ENCODE measurements at places on chromosomes 12 and 14. TPM values are rescaled to one million over a fixed set of nuclear protein-coding genes. Genes with fewer than 3 reads are reported as not detected.
A peak's percentile ranks its signal among the peaks of the same experiment; 100 is the strongest.

GRCh38 chr14:74934041-74934440 is 11.0 kb upstream of the RPS6KL1 start:
- DNase-seq: peak; percentile 56

- DNase-seq: no peak
These were observed 180.1 kb downstream of the C12orf50 start for GRCh38 chr12:87849074-87849473.

DNA sequence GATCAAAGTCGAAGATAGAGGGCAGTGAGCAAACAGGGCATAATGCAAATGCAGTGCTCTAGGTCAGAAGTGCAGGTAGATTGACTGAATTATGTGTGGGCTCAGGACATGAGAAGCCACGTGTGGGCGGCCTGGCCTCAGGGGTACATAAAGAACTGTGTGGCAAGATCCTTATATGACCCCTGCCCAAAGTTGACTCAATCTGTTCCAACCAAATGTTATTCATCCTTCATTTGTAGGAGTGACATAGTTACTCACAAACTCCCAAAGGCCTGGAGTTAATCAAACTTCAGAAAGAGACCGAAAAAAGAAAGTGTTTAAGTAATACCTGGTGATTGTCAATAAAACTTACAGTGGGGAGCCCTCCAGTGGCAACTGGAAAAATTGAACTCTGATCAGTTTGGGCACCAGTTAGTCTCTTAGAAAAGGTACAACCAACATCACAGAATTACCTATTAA is 150.4 kb upstream of the FAR2 start:
- peak; percentile 45 for DNase-seq

GRCh38 chr12:106682594-106683234 is 91.8 kb upstream of the RIC8B start:
- DNase-seq: peak; percentile 56

GRCh38 chr12:71704920-71705319 is 19.0 kb downstream of the TMEM19 start:
- no peak for DNase-seq

DNA sequence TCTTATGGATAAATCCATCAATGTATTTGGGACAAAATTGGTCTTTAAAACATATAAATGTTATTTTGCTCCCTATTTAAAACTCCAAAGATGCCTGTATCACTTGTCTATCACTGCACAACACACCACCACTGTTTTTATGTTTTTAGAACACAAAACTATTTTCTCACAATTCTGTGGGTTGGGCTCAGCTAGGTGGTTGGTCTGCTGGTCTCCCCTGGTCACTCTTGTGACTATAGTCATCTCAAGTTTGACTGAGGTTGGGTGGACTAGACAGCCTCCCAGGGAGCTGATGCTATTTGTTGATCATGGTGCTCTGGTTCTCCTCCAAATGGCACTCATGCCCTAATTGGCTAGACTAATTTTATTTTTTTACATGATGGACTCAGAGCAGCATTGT is 39.5 kb upstream of the NR1H4 start:
- no peak for DNase-seq

DNA sequence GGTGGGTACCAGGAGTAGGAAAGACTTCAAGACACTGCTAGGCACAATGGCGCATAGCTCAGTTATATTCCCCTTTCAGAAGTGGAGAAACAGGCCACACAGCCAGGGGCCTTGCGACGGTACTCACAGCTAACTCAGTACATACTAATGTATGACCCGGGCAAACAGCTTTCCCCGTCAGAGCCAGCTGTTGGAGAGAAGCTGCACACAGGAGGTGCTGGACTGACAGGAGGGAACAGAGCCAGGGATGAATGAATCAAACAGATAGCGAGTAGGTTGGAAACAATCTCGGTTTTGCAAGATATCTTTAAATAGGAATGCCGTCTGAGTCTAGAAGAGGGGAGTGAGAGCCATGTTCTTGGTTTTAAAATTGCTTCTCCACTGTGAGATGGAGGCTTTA is 45.5 kb downstream of the PRIMA1 start:
- DNase-seq: no peak

- no peak for DNase-seq
These were observed 255.3 kb upstream of the GARIN6 start for GRCh38 chr12:99392091-99392850.

- no peak for DNase-seq
These were observed 28.4 kb downstream of the DIP2B start for GRCh38 chr12:50533203-50533584.

GRCh38 chr12:86230516-86231146 is 25.6 kb downstream of the MGAT4C start:
- DNase-seq: peak; percentile 38

- no peak for DNase-seq
These were observed 871 bp upstream of the KRT83 start for GRCh38 chr12:52322069-52322468.

- DNase-seq: no peak
These were observed 113.9 kb downstream of the GCH1 start for GRCh38 chr14:54788701-54789100.

DNA sequence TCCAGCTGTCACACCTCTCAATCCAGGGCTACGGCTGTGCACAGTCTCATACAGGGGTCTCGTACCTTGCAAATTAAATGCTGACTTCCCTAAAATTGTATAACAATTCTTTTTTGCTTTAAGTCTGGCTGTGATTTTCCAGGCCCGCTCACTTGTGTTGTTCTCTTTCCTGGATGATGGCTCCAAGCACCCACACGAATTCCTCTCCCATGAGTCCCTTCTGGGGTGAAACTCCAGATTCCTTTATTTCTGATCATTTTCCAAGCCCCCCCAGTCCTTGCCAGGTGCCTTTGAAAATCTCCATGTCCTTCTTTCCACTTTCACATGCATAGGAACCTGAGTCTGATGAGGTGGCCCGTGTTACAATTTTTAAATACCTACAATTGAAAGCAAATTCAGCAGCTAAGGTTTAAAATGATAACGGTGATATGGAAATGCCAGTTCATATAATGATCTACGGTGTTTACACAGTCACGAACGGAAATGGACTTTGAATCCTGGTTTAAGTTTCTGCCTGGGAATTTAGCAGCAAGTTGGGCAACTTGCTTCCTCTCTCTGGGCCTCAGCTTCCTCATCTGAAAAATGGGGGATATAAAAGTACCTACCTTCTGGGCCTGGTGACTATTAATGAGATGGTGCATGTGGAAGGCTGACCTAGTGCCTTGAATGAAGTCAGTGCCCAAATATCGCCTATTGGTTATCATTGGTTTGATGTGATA is 85.5 kb downstream of the STAB2 start:
- DNase-seq: no peak

- no peak for DNase-seq
These were observed 14.3 kb upstream of the RIC8B start for GRCh38 chr12:106760184-106760531.

ALDH2 gene
- total RNA-seq: 6.8 TPM

KLHDC2 gene
- total RNA-seq: 63.0 TPM

NABP2 gene
- 28.0 TPM for total RNA-seq

C12orf56 gene
- 0.86 TPM for total RNA-seq

OR6C2 gene
- not detected for total RNA-seq

TSPAN11 gene
- total RNA-seq: 0.32 TPM

RBMS2 gene
- total RNA-seq: 32.8 TPM

MYO1H gene
- not detected for total RNA-seq
